ENCODE measurements at places on chromosomes 7 and 10.

DNA sequence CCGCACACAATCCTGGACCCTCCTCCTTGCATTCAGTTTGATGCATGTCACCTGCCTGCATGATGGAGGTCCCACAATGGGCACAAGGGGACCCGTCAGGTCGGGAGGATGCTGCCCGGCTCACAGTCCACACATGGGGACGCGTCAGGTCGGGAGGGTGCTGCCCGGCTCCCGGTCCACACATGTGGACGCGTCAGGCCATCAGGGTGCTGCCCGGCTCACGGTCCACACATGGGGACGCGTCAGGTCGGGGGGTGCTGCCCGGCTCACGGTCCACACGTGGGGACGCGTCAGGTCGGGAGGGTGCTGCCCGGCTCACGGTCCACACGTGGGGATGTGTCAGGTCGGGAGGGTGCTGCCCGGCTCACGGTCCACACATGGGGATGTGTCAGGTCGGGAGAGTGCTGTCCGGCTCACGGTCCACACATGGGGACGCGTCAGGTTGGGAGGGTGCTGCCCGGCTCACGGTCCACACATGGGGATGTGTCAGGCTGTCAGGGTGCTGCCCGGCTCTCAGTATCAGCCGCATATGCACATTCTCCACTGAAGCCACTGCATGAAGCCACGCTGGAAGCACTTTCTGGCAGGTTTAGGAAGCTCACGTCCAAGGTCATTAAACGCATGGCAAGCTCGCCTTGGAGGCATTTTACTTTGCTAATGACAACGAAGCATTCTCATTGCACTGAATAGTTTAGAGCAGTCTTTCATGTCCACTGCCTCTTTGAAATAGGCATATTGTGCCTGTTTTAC, 50.3 kb downstream of the DIP2C start:
- DNase-seq: no peak

DNA sequence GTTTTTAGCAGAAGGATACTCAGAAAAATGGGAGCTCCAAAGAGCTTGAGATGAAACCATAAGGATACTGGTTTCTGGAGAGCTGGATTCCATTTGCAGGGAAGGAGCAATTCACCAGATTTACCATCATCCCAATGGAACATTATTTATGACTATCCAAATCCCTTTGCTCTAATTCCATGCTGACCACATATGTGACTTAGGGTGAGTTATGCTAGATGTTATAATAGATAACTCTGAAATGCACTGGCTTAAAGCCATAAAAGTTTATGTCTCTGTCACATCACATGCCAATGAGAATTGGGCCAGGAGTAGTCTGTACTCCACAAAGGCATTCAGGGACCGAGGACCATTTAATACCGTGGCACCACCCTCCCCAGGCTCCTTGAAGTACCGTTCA, 185.2 kb downstream of the SKIDA1 start:
- no peak for DNase-seq

DNA sequence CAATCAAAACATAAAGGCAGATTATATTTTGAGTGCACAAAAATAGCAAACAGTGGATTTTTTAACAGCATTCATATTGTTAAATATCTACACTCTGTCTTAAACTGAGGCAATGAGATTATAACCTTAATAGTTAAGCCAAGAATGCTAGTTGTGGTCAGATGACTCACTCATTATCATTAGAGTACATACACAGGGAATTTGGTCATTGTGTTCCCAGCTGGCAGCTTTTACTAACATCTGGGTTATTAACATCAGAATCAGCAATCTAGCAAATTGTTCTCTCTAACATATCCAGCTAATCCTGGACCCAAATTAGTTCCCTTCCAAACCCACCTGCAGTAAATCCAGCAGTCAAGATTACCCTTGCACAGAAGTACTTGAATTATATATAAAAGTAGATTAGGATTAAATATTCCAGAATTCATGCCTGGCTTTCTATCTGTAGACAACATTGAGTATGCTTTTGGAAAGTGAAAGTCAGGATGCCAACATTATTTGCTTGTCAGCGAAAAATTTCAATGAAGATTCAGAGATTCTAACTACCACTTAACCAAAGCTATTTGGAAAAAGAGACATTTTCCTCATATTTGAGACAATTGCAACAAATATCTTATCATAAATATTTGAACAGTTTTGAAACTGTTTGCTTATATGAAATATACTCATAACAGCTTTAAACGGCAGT, 1035.6 kb upstream of the PHF14 start:
- DNase-seq: no peak

GRCh38 chr10:71761541-71762113, 11.7 kb downstream of the VSIR start:
- no peak for DNase-seq

DNA sequence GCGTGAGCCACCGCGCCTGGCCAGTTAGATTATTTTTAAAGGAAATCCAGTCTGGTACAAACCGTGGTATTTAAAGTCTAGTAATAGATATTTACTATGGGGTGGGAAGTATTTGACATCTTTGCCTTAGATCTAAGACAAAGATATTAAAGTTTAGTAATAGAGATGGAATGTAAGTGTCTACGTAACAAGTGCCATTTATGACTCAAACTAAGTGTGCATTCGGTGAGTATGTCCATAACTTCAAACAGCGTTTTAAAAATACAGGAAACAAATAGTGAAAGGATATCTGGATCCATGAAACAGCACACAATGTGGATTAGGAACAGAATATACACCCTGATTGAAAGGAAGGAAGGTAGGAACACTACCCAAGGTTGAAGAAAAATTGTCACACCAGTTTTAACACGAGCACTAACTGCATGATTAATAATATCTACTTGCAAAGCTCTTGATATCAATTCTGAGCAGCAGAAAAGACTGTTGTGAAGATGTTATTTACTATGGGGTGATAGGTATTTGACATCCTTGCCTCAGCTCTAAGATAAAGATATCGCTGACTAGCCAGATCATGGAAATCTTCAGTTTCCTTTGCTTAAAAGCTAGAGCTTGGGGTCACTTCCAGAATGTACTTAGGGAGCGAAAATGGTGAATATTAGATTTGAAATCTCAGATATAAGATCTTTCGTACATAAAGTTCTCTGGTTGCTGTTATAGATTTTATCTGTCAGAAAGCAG, 48.7 kb downstream of the EPC1 start:
- no peak for DNase-seq

DNA sequence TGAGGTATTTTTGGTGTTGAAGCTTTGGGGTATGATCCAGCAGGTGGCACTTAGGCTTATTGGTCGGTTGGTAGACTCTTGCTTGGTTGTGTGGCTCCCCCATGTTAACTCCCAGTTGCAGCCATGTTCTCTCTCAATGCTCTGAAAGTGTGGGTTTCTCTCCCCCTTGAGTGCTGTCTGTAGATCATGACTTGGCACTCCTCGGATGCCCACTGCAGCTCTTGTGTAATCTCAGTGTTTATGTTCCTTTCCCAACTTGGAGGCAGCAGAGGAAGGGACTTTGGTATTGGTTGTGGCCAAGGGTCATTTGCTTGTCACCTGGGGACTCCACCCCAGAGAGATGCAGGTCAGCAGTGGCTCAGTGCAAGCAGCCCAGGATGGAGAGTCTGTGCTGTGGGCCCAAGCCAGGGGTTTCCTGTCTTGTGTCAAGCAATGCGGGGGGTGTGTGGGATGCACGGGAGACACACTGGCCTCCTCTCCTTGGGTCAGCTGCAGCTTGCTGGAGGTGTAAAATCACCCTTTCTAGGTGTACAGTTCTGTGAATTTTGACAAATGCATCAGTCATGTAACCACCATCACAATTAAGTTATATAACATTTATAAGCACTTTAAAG, 36.9 kb downstream of the PIK3CG start:
- no peak for DNase-seq

DNA sequence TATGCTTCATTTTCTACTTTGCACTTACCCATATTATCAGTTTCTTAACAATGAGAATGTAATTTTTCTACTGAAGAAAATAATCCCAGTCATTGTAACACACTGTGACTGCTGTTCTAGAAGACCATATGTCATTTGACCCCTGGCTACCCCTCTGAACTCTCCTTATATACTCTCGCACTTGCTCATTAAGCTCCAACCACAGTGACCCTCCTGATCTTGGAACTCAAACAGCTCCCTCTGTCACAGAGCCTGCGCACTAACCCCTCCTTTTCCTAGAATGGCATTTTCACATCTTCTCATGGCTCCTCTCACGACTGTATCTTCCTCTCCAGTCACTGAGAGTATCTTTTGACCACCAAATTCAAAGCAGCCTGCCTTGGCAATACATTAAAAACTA, 169.7 kb downstream of the CACNA2D1 start:
- DNase-seq: no peak

DNA sequence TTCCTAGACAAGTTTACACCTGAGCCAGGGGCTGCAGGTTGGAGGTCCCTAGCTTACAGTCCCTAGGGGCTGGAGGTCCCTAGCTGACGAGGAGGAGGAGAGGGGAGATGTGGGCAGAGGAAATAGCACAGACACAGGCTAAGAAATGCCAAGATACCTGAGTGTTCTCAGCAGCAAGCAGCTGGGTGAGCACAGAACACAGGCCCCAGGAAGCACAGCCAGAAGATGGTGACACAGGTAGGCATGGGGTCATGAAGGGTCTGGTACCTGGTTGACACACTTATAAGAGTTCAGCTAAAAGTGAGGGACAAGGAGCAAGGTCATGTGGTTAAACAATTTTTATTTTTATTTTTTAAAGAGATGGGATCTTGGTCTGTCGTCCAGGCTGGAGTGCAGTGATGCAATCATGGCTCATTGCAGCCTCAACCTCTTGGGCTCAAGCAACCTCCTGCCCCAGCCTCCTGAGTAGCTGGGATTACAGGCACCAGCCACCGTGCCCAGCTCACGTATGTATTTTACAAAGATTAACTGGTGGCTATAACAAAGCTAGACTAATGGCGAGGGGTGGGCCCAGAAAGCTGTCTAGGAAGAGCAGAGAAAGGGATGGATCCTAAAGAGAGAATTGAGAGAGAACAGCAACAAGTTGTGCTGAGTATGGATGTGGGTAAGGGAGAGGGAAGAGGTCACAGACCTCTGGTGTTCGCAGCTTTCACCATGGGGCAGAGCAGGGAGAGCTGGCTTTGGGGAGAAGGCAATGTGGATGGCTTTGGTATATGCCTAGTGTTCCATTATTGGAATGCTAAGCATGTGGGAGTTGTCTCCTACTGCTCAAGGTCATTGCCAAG, 140.3 kb upstream of the KLF14 start:
- no peak for DNase-seq

DNA sequence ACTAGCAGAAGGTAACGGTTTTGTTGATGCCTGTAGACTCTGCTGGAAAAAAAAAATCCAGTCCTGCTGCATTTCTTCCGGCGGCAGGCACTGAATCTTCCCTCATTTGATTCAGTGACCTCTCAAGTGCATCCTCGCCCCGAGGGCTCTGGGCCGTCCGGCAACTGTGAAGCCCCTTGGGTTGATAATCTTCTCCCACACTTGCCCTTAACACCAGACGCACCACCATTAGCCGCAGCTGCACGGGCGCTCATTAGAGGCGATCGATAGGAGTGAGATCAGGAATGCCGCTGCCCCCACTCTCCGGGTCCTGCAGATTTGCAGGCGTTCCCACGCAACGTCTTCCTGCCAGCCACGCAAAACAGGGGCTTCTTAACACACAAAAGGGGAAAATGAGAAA, 200.0 kb upstream of the MKI67 start:
- no peak for DNase-seq

DNA sequence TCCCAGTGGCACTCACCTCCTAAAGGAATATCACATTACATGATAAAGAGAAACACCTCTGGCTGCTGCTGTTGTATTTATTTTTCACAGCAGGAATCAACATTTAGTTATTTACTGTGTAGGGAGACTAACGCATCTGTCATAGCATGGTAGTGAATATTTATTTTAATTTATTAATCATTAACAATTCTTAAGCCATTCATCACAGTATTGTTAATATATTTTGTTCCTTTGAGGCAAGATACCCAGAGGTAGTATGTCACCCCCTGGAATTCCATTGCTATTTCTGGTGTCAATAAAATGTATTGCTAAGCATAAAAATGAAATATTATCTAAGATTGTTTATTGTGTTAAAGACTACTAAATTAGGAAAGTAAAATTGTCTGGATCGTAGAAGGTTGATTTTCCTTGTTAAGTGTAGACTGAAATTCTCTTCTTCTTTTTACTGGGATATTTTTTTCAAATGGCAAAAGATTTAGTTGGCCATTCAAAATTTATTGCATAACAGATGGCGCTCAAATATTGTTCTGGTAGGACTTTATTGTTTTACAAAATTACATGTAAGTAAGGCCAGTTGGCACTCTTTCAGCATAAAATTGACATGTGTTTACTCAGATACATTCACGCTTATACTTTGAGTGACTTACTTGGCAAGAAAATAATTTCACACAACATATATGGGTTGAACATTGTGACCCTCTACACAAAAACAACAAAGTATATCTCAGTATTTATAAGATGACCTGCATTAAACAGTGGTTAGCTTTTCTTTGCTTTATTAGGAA, 1358.7 kb upstream of the SORCS1 start:
- DNase-seq: no peak

- no peak for DNase-seq
Observed at GRCh38 chr10:13812804-13813203, 226.0 kb downstream of the PRPF18 start.

- DNase-seq: no peak
Observed at GRCh38 chr7:32316839-32317238, 173.3 kb downstream of the LSM5 start.

GRCh38 chr7:30278849-30279652, 5.3 kb upstream of the ZNRF2 start:
- DNase-seq: no peak

- no peak for DNase-seq
Observed at GRCh38 chr10:14612873-14613587, 161.7 kb downstream of the FAM107B start.

DNA sequence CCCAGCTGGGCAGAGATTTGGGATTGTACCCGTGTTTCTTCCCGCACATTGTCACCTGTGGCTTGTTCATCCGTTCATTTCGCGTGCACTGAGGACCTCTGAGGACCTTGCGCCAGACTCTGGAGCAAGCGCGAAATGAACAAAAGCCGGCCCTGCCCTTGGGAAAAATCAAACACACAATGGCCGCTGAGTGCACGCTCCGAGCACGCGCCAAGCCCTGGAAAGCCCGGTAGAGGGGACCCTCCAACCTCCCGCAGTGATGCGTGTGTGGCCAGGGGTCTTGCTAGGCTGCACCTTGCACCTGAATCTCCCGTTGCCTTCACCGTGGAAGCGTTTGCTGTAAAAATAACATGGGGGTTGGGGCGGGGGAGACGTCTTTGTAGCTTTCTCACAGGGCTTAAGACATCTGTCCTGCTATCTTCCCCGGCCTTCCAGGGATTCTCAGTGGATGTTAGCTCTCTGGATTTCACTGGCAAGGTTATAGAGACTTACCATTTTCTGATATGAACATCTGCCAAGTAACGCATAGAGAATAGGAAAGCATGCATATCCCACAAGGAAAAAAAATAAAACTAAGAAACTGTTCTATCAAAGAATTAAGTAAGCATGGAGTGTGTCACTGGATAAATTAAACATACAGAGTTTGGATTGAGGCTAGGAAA, 37.3 kb downstream of the ZNF777 start:
- no peak for DNase-seq

- no peak for DNase-seq
Observed at GRCh38 chr10:70776455-70777005, 8.6 kb downstream of the TBATA start.

All from stimulated activated effector memory CD8-positive, alpha-beta T cell treated with anti-CD3 and anti-CD28 coated beads, Interleukin-12 subunit alpha, Interleukin-12 subunit beta, amount 100 ng/mL, for 72 hours (primary cell).